ENCODE measurements at places on chromosomes 12 and 14.

GRCh38 chr12:49231878-49232655 is 32.8 kb upstream of the TUBA1C start:
- DNase-seq = no peak

GRCh38 chr14:69044965-69045555 is 66.0 kb upstream of the ACTN1 start:
- DNase-seq = no peak

DNA sequence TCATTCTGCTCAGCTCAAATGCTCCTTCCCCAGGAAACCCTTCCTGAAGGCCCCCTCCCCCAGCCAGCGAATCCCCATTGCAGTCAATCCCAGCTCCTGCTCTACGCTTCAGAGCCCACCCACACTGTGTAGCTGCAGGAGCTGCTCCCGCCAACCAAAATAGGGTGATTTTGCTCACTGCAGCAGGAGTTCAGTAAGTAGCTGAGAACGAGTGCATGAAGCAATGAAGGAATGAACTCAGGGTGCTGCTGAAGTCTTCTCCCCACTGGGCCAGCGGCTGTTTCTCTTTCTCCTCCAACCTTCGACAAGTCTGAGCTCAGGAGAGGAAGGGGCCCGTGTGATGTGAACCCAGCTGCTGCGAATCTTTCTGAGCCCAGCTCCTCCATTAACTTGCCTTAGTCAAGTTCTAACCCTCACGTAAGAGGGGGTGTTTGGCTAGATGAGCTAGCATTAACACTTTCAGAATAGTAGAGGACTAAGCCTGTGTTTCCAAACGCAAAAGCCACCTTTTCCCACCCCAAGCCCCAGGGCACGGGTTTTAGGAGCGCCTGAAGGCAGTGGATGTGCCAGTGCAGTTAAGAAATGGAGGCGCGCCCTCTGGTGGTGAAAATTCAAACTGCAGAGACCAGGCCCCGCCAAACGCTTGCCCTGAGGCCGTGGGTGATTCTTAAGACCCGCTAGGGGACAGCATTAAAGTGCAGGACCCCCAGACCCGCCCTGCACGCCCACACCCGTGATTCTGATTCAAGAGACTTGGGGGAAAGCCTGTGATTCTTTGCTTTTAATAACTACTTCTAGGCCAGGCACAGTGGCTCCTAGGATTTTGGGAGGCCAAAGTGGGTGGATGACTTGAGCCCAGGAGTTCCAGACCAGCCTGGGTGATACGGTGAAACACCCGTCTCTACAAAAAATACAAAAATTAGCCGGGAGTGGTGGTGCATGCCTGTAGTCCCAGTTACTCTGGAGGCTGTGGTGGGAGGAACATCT is 11.9 kb upstream of the SERPINA4 start:
- peak; percentile 49 for DNase-seq

GRCh38 chr14:76904740-76905569 is 78.7 kb downstream of the LRRC74A start:
- peak; percentile 77 for DNase-seq

GRCh38 chr12:27548301-27549199 is 24.5 kb downstream of the PPFIBP1 start:
- no peak for DNase-seq

DNA sequence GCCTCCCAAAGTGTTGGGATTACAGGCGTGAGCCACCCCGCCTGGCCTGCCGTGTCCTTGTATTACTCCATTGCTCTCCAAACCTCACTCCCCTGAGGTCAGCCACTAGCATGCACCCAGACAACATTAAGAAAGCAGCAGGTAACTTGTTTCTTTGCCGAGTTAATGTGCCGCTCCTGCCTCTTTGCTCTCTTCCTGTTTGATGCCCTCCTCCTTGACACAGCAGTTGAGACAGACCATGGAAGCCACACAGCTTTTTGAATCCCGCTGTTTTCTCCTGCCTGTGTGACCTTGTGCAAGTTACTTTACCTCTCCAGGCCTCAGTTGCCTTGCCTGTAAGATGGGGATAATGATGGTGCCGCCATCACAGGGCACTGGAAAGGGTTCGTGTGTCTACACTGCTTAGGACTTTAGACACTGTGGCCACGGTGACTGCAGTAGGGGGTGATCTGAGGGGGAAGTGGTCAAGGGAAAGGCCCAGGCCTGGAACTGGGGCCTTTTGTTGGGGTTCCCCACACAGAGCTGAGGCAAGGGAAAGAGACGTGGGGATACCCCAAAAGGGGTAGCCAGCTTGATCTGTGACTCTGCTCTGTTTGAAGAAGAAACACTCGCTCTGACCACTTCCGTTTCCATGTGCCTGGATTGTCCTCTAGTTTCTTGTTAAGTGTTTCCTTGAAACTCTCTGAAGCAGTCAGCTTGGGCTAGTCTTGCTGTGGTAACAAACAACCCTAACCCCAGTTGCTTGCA is 69.3 kb downstream of the RIN3 start:
- no peak for DNase-seq
